Stimulated activated CD8-positive, alpha-beta memory T cell treated with anti-CD3 and anti-CD28 coated beads, Interleukin-15, amount 100 ng/mL, for 4 hours (primary cell): ENCODE measurements at places on chromosomes 3 and 15.

GRCh38 chr3:185702262-185703225 is 116.4 kb downstream of the SENP2 start:
- no peak for DNase-seq

- DNase-seq: no peak
Measured at GRCh38 chr3:61030469-61031035, 220.7 kb downstream of the FHIT start.

GRCh38 chr3:56976651-56977560 is 83.6 kb upstream of the SPATA12 start:
- DNase-seq: no peak

DNA sequence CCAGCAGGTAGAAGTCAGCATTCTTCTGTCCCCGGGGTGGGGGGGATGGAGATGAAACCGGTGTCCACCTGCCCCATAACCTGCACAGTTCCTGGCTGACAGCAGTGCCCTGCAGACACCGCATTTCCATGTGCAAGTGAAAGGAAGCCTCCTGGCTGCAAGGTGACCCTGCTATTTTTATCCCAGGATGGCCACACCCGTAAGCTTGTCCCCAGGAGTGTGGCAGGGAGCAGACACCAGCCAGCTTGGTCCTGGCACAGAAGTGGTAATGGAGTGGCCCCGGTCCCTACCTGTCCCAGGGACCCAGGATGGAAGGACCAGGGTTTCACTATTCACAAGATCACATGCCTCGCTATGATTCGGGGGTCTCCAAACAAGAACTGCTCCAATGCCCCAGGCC is 85.3 kb upstream of the RPL32 start:
- no peak for DNase-seq

DNA sequence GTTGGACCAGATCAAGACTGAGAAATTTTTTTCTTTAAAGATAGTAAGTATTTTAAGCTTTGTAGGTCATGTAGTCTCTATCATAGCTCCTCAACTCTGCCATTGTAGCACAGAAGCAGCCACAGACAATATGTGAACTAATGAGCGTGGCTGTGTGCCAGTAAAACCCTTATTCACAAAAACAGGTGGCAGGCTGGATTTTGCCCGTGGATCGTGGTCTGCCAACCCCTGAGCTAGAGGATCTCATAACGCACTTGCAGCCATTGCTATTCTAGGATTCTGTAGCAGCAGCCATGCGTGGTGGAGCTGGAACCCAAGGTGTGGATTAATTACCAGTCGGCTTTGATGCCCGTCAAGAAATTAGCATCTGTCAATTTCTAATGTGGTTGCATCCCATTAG is 68.7 kb upstream of the PLXNA1 start:
- no peak for DNase-seq

- no peak for DNase-seq
Measured at GRCh38 chr3:193564012-193564411, 9.3 kb upstream of the ATP13A4 start.
